ENCODE measurements at places on chromosomes 3 and 15.

DNA sequence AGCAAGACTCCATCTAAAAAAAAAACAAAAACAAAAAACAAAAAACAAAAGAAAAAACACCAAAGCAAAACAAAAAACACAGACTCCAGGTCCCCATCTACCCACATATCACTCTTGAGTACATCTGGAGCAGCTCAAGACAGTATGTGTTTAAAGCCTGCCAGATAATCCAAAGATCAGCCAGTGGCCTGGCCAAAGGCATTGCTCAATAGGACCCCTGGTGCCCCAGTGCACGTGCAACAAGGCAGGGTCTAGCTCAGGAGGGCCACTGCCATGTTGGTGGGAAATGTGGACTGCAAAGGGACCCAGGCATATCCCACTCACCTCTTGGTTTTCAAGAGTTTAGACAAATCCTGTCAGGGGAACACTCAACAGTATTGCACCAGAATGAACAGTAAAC lies 279.5 kb downstream of the RPLP1 start:
- no peak for DNase-seq

DNA sequence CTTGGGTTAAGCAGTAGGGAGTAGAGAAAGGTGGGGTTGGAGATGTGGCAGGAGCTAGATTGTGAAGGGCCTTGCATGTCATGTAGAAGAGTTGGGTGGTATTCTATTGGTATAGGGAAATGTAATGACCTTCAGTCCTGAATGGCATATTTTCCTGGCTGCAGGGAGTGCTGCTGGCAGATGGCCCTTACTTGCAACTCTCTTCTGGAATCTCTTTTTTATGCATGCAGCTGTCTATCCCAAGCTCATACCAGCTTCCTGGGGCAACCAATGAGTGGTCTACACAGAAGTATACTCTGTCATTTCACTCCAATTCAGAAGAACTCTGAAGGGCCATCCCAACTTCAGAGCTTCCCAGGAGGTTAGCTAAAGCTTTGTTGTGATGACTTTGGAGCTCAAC lies 144.7 kb upstream of the ANKRD28 start:
- DNase-seq: no peak

- DNase-seq: no peak
These were observed 19.9 kb downstream of the MYO9A start for GRCh38 chr15:72098040-72098439.

DNA sequence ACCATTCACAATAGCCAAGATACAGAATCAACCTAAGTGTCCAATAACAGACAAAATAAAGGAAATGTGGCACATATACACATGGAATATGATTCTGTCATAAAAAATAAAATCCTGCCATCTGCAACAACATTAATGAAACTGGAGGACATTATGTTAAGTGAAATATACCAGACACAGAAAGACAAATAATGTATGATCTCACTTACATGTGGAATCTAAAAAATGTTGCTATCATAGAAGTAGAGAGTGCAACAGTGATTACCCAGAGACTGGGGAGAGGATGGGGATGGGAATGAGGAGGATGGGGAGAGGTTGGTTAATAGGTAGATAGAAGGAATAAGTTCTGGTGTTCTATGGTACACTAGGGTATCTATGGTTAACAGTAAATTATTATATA lies 28.7 kb downstream of the MRPL3 start:
- DNase-seq: no peak

DNA sequence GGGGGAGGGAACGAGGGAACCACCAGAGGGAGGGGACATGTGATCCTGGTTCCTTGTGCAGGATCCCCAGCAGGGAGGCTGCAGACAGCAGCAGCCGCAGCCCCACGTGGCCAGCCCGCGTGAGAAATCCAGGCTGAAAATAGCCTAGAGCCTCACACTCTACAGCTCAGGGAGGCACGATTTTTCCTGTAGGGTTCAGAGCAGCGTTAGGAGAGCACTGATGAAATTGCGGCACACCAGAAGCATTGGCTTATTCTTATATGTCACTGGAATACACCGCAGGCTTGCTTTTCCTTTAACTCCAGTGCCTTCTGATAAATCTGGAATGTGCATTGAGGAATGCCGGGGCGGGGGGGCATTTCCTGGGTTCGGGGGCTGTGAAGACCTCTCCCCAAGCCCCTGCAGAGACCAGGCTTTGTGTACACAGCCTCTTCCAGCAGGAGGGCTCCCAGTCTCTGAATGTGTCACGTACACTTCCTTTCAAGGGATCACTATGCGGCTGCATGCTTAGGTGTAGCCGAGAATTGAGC lies 193.0 kb downstream of the ATP10A start:
- DNase-seq: no peak

- no peak for DNase-seq
These were observed 5.7 kb downstream of the DUT start for GRCh38 chr15:48336940-48337339.
